ENCODE measurements at places on chromosomes 7 and 10.

GRCh38 chr10:88116481-88116880, 253.1 kb downstream of the PTEN start:
- H3K27ac ChIP-seq = peak overlapping the region; percentile 39
- H3K4me3 ChIP-seq = no peak overlapping the region
- peaks cover 19% of the 10 kb centered on the region for H3K4me1 ChIP-seq
- H3K27me3 ChIP-seq = no peaks in the 10 kb centered on the region
- no peaks in the 10 kb centered on the region for H3K36me3 ChIP-seq

GRCh38 chr7:73742338-73742752, 3.7 kb upstream of the ABHD11 start:
- H3K4me1 ChIP-seq = peaks cover 17% of the 10 kb centered on the region
- H3K27ac ChIP-seq = no peak overlapping the region
- DNase-seq = no peak
- H3K36me3 ChIP-seq = peaks cover 1% of the 10 kb centered on the region

GRCh38 chr7:5827755-5828154, 46.3 kb upstream of the RNF216 start:
- H3K4me3 ChIP-seq = no peak overlapping the region
- H3K27ac ChIP-seq = no peak overlapping the region
- no peaks in the 10 kb centered on the region for H3K27me3 ChIP-seq

DNA sequence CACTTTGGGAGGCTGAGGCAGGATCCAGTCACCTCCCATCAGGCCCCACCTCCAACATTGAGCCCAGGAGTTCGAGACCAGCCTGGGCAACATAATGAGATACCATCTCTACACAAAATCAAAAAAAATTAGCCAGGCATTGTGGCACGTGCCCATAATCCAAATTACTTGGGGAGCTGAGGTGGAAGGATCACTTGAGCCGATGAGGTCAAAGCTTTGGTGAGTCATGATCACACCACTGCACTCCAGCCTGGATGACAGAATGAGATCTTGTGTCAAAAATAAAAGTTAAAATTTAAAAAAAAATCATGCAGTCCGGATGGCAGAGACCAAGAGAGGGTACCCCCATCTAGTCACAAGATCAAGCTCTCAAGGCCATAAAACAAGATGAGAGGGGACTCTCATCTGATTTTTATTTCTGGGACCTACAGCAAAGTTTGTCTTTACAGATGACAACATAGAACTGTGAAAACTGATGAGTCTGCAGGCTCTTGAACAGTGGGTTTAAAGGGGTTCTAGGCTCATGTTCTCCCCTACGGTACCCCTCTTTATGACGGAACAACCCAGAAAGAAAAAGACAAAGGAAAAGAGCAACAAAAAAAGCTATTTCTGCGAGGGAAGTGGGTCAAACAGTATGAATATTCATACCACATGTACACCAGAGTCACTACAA, 28.9 kb upstream of the CREB3L2 start:
- no peak for DNase-seq
- no peaks in the 10 kb centered on the region for H3K27me3 ChIP-seq
- no peaks in the 10 kb centered on the region for H3K4me1 ChIP-seq
- no peaks in the 10 kb centered on the region for H3K36me3 ChIP-seq

GRCh38 chr7:16115374-16115773, 306.0 kb downstream of the CRPPA start:
- no peak for DNase-seq
- no peaks in the 10 kb centered on the region for H3K27me3 ChIP-seq
- H3K36me3 ChIP-seq = no peaks in the 10 kb centered on the region

DNA sequence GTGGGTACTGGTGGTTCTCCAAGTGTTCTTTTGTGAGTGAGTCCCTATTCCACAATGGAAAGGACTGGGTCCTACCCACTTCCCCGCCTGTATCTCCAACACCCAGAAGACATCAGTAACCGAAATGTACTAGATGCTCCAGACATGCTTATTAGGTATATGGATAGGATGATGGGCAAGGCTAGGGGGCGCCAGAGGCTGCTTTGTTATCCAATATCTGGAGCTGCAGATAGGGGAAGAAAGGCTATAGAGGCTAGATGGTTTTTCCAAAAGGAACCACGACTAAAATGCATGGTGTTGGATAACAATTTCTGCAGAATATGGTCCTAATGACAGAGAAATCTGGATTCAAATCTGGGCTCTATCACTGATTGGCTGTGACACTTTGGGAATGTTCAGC, 56.2 kb upstream of the TM9SF3 start:
- no peaks in the 10 kb centered on the region for H3K36me3 ChIP-seq
- H3K27me3 ChIP-seq = peaks cover 7% of the 10 kb centered on the region
- no peak for DNase-seq
- no peaks in the 10 kb centered on the region for H3K4me1 ChIP-seq
- no peak overlapping the region for H3K27ac ChIP-seq
- H3K4me3 ChIP-seq = no peak overlapping the region

- no peaks in the 10 kb centered on the region for H3K36me3 ChIP-seq
- DNase-seq = no peak
Observed at GRCh38 chr7:80732630-80733029, 94.2 kb downstream of the CD36 start.

DNA sequence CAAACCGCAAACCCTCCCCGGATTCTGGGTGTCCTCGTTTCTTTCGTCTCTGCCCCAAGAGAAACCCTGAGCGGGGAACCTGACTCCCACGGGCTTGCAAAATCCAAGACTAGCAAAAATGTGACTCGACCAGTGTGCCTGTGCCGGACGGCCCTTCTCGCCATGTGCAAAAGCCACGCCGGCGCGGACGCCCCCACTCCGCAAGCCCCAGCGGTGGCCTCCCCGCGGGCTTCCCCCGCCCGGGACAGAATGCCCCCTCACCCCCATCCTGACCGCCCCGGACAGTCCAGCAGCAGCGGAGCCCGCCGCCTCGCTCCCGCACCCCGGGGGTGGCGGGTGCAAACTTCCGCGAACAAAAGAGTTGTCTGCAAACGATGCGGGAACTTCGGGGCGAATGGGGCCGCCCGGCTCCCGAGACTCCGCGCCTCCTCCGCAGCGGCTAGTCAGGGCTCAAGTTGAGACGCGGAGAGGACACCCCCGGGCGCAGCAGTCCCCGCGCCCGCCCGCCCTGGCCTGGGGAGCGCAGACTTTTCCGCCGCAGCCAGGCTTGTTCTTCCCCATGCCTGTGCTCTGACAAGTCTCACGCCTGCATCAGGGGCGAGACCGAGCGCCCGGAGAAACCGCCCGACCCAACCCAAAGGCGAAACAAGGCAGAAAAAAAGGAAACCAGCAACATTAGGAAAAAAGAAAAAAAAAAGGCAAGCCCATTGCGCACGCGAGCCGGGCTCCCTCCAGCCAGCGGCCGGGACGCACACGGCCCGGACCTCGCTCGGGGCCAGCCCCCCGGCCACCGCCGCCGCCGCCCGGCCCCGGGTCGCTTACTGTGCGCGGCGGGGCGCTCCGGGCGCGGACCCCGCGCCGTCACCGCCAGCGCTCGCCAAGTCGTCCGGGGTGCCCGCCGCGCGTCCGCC, 732 bp downstream of the FAM53B start:
- H3K36me3 ChIP-seq = peaks cover 4% of the 10 kb centered on the region
- peak overlapping the region; percentile 90 for H3K4me3 ChIP-seq
- H3K27me3 ChIP-seq = no peaks in the 10 kb centered on the region
- peak overlapping the region; percentile 56 for H3K27ac ChIP-seq
- DNase-seq = no peak

GRCh38 chr7:33773053-33773452, 132.3 kb upstream of the BMPER start:
- H3K4me3 ChIP-seq = no peak overlapping the region
- H3K27me3 ChIP-seq = no peaks in the 10 kb centered on the region
- peaks cover 5% of the 10 kb centered on the region for H3K4me1 ChIP-seq
- peak; percentile 9 for DNase-seq
- H3K27ac ChIP-seq = no peak overlapping the region
- no peaks in the 10 kb centered on the region for H3K36me3 ChIP-seq

- H3K27ac ChIP-seq = no peak overlapping the region
- no peak overlapping the region for H3K4me3 ChIP-seq
- peaks cover 34% of the 10 kb centered on the region for H3K27me3 ChIP-seq
- DNase-seq = no peak
Observed at GRCh38 chr7:29857654-29858053, 51.3 kb downstream of the WIPF3 start.

DNA sequence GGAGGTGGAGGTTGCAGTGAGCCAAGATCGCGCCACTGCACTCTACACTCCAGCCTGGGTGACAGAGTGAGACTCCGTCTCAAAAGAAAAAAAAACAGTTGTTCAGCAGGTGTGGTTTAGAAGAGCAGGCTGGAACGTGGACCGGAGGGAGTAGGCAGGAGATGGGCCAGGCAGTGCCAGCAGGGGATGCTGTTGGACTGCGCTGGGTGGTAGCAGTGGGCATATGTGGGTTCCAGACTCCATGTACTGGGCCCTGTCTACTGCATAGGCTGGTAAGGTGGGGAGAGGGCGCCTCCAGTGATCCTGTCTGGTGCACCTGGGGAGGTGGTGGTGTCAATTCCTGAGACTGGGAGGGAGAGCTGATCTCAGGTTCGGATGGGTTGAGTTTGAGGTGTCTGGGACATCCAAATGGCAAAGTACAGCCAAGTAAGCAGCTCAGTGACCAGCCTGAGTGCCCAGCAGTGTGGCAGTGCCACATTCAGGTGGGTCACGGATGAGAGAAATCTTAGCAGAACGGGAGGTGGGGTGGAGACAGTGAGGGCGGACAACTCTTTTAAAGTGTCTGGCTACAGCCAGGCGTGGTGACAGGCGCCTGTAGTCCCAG, 25.9 kb downstream of the SFXN4 start:
- H3K27ac ChIP-seq = no peak overlapping the region
- no peak for DNase-seq
- peaks cover 9% of the 10 kb centered on the region for H3K36me3 ChIP-seq
- no peak overlapping the region for H3K4me3 ChIP-seq

DNA sequence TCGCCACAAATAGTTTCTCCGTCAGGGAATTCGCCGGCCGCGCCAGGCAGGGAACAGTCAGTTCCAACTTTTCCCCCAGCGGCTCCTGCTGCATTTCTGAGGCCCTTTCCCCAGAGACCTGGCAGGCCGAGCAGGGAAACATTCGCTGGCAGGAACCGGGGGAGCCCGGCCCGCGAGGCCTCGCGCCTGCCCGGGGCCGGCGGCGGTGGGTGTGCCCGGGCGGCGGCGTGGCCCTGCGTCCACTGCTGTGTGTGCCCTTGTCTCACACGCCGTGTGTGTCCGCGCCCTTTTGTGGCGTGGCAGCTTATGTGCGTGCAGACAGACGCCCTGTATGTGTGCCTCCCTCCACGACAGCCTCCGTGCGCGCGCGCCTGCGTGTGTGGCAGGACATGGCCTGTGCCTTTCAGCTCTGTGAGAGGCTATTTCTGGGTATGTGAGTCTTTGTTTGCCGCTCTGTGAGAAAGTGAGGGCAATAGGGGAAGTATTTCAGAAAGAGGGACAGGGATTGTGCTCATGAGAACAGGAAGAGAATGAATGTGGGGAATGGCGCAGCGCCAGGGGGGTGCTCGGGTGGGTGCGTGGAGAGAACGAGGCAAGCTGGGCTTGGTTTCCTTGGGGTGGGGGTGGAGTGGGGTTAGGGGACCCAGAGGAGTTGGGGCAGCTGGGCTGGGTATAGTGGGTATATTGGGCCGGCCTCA, 689 bp upstream of the SMARCD3 start:
- H3K27ac ChIP-seq = no peak overlapping the region
- DNase-seq = no peak
- H3K4me3 ChIP-seq = no peak overlapping the region
- peaks cover 41% of the 10 kb centered on the region for H3K27me3 ChIP-seq
- H3K36me3 ChIP-seq = no peaks in the 10 kb centered on the region
- H3K4me1 ChIP-seq = peaks cover 14% of the 10 kb centered on the region

GRCh38 chr10:98107644-98108430, 26.6 kb upstream of the R3HCC1L start:
- H3K27me3 ChIP-seq = no peaks in the 10 kb centered on the region
- H3K27ac ChIP-seq = no peak overlapping the region
- H3K4me1 ChIP-seq = no peaks in the 10 kb centered on the region
- no peak for DNase-seq
- H3K36me3 ChIP-seq = no peaks in the 10 kb centered on the region
- H3K4me3 ChIP-seq = no peak overlapping the region

DNA sequence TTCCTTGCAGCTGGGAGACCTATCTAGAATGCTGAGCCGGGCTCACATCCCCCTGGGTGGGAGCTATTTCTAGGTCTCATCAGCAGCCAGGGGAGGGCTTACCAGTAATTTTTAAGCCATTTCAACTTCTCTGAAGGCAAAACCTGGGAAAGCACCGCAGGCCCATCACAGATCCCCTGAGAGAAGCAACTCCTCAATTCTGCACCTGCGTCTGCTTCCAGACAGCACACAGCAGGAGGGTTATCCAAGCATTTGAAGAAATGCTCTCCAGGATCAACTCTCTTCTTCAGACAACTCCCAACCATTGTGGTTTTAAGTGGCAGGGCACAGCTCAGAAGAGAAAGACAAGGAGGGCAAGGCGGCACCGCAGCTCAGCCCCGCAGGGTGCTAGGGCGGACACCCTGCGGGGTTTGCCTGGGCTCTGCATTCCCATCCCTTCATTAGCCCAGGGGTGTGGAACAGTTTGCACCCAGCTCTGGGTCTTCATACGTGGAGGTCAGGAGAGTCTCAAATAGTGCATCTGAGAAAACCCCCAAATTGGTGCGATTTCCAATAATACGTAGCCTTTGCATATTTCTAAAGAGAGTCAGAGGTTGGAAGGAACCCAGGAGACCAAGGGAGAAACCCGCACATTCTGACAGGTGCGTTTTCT, 618.7 kb downstream of the DNAJB6 start:
- H3K36me3 ChIP-seq = no peaks in the 10 kb centered on the region
- no peaks in the 10 kb centered on the region for H3K27me3 ChIP-seq
- H3K4me1 ChIP-seq = no peaks in the 10 kb centered on the region
- H3K4me3 ChIP-seq = no peak overlapping the region
- no peak overlapping the region for H3K27ac ChIP-seq
- no peak for DNase-seq

DNA sequence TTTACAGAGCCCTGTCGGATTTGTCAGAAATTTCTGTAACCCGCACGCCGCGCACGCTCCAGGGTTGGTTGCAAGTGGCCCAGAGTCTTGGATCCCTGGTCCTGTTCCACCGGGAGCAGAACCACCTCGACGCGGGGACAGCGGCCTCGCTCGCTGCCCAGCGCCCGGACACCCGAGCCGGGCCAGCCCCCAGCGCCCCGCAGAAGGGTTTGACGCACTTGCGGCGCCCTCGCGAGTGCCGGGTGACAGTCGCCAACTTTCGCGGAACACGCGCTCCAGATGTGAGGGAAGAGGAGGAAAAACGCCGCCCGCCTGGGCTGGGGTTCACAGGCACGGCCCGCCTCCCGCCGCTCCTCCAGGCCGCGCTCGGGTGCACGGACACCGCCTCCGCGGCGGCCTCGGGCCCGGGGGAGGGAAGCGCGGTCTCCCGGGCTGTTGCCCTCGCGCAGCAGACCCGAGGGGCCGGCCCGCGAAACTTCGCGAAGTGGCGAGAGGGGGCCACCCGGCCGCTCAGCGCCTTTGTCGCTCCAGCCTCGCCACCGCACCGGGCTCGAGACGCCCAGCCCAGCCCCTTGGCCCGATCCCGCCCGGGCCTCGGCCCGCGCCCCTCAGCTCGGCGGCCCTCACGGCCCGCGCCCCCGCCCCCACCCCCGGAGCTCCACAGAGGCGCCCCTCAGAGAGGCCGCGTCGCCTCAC, 514 bp downstream of the RNF216 start:
- H3K27me3 ChIP-seq = no peaks in the 10 kb centered on the region
- peak overlapping the region; percentile 71 for H3K4me3 ChIP-seq
- peak overlapping the region; percentile 52 for H3K27ac ChIP-seq
- DNase-seq = no peak
